ENCODE measurements at places on chromosomes 12 and 14. TPM values are rescaled to one million over a fixed set of nuclear protein-coding genes. Genes with fewer than 3 reads are reported as not detected.

LIN7A gene
- total RNA-seq: 0.61 TPM

TRHDE gene
- total RNA-seq: not detected

KLRD1 gene
- not detected for total RNA-seq

DTX1 gene
- 0.31 TPM for total RNA-seq

SLC25A21 gene
- total RNA-seq: 2.3 TPM

CRIP2 gene
- 172 TPM for total RNA-seq

LGR5 gene
- not detected for total RNA-seq

KRT78 gene
- not detected for total RNA-seq

SMAGP gene
- 23.9 TPM for total RNA-seq

RACGAP1 gene
- total RNA-seq: 81.2 TPM

PLEK2 gene
- total RNA-seq: 25.9 TPM

RNASE12 gene
- not detected for total RNA-seq

CIROP gene
- total RNA-seq: not detected

IFNG gene
- not detected for total RNA-seq

SLC38A2 gene
- 107 TPM for total RNA-seq

LRP10 gene
- total RNA-seq: 84.0 TPM

CLEC9A gene
- total RNA-seq: not detected

TROAP gene
- total RNA-seq: 78.5 TPM

AICDA gene
- total RNA-seq: 0.31 TPM

RD3L gene
- not detected for total RNA-seq

FGF23 gene
- total RNA-seq: not detected

STAC3 gene
- total RNA-seq: 0.36 TPM

ANO4 gene
- 0.13 TPM for total RNA-seq

TESPA1 gene
- total RNA-seq: not detected

SYCP3 gene
- total RNA-seq: not detected

BATF gene
- not detected for total RNA-seq

EPYC gene
- total RNA-seq: not detected

KDM2B gene
- 21.0 TPM for total RNA-seq

COCH gene
- 21.0 TPM for total RNA-seq

CSRP2 gene
- 21.9 TPM for total RNA-seq

TPH2 gene
- total RNA-seq: not detected

SIRT4 gene
- 1.6 TPM for total RNA-seq

CCND2 gene
- total RNA-seq: not detected

GPR68 gene
- 0.21 TPM for total RNA-seq

ACOT4 gene
- 1.9 TPM for total RNA-seq

KRT74 gene
- not detected for total RNA-seq

TAS2R43 gene
- not detected for total RNA-seq
